ENCODE measurements at places on chromosomes 12 and 14.
A peak's percentile ranks its signal among the peaks of the same experiment; 100 is the strongest.

GRCh38 chr12:18551701-18552100 is 186.1 kb downstream of the PLCZ1 start:
- no peak for DNase-seq

- peak; percentile 14 for DNase-seq
Measured at GRCh38 chr12:31736472-31736871, 7.7 kb upstream of the AMN1 start.

GRCh38 chr12:124660851-124661250 is 93.4 kb upstream of the NCOR2 start:
- DNase-seq = no peak

DNA sequence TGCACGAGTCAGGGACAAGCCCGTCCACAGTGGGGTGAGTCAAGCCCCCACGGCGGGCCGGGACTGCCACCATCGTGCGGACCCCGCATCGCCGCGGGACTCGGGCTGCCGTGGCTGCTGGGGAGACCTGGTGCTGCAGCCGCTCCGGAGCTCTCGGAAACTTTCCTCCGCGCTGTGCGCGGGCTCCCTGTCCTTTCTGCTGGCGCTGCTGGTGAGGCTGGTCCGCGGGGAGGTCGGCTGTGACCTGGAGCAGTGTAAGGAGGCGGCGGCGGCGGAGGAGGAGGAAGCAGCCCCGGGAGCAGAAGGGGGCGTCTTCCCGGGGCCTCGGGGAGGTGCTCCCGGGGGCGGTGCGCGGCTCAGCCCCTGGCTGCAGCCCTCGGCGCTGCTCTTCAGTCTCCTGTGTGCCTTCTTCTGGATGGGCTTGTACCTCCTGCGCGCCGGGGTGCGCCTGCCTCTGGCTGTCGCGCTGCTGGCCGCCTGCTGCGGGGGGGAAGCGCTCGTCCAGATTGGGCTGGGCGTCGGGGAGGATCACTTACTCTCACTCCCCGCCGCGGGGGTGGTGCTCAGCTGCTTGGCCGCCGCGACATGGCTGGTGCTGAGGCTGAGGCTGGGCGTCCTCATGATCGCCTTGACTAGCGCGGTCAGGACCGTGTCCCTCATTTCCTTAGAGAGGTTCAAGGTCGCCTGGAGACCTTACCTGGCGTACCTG is 1.1 kb downstream of the PDE3A start:
- peak; percentile 39 for DNase-seq

DNA sequence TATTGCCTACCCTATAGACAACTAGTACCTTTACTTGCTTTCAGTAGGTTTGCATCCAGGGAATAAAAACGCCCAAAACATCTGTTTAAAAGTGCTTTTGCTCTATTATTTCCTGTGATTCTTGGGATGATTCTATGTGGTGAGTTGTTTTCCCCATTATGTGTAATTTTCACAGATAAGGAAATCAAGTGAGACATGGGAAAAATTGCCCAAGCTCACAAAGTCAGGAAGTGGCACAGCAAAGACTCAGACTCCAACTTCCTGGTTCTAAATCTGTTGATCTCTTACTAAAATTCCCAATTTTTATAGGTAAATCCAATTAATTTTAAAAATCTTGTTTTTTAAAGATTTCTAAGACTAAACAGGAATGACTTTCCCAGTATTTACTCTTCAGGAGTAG is 39.0 kb downstream of the NID2 start:
- no peak for DNase-seq

DNA sequence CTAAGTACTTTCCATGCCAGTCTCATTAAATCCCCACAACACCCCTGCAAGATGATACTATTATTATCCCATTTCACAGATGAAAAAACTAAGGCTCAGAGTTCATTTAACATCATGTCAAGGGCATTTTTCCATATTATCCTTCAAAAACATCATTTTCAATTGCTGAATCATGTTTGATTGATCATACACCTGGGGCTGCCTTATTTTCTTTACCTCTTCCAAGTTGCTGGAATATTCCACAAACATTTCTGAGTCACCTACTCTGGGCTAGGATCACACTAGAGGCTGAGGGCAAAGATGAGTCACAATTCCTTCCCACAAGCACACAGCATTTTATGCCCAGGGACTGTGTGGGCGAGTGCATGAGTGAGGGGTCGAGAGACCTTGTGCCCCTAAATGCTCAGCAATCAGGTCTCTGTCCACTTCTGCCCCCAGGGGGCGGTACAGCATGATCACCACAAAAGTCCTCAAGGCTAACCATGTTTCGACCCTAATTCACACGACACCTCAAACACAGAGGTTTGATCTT is 14.1 kb upstream of the TMEM119 start:
- DNase-seq = peak; percentile 67

DNA sequence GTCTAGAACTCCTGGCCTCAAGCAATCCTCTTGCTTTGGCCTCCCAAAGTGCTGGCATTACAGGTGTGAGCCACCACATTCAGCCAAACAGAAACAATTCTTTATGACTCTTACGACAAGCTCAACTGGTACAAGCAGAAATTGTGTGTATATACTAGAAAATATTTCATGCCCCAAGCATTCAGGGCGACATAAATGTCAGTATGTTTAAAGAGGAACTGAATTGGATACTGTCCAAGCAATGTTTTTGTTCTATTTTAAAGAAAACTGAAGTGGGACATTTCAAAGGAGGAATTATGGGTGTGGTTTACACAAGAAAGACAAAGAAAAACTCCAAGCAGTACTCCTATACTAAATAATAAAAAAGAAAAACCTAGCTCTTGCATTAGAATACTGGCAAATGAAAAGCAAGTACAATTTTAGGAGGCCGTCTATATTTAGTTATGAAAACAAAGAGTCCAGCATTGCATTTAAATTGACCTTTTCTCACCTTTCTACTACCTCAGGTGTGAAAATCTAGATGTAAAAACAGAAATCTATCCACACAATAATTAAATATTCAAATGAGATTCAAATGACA is 48.9 kb downstream of the PPP1R12A start:
- DNase-seq = no peak

- no peak for DNase-seq
Measured at GRCh38 chr12:125247477-125247876, 182.2 kb downstream of the AACS start.

DNA sequence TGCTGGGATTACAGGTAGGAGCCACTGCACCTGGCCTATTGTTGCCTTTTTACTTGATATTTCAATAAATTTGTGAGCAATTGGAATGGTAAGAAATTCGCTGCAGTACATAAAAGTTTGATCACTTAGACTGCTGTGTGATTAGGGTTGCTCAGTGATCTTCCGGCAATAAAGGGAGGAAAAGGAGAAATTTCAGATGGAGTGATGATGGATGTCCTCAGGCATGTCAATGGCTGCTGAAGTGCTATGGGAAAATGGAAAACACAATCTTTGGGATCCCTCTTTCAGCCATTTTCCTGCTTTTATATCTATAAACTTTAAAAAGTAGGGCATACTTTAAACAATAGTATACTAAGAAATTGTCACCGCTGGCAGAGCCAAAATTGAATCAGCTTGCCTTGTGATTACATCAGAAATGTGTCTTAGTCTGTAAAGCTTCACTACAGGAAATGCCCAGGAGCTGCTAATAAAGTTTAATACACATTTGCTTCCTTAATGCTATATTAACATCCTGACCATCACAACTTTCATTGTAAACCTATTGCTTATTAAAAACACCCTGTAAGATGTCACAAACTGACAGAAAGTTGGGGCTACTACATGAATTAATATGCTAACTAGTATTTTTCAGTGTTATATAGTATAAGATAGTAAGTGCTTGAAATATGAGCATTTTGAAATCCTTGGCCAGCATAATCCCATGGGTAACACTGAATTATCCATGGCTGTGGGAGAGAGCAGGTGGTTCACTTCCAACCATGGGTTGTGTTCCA is 13.7 kb upstream of the FBXL14 start:
- DNase-seq = no peak

DNA sequence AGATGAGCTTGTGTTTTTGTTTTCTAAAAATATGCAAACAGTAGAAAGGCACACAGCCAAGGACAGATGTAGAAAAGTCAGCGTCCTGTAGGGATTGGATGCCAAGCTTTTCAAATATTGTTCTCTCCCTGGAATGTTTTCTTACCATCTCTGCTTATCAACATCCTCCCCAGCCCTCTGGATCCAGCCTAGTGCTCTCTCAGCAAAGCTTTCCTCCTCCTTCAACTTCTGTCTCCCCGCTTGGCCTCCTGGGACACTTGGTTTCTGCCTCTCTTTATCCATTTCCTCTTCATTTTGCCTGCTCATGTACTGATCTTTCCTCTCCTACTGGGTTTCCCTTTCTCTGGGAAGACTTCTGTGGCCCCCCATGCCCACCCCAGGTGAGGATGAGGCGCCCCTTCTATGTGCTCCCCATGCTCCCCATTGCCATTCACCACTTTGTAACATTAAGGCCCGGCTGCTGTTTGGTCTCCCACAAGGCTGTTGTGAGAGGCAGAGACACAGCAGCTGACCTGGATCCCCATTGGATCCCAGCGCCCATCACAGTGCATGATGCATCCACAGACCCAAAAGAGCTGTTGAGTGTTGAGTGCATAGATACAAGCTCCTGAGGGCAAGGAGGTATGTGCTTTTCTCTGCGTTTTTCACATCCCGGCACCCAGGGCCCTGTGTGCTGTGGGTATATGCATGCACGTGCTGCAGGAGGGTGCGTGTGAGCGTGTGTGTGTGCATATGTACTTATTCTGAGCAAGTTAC is 38.2 kb downstream of the EVL start:
- no peak for DNase-seq

DNA sequence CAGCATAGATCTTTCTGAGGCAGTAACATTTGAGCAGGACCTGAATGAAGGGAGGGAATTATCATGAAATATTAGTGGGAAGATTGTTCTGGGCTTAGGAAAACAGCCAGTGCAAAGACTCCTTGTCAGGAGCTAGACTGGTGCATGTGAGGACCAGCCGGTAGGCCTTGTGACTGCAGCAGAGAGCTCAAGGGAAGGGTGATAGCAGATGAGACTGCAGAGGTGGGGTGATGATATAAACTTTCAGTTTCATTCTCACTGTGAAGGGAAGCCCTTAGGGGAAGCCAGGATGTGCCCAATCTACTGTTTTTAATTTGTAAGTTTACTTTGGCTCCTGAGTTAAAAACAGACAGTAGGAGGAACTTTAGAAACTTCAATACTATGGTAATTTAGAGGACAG is 12.4 kb downstream of the IL22 start:
- peak; percentile 23 for DNase-seq

- DNase-seq = no peak
Measured at GRCh38 chr12:3732901-3733300, 20.0 kb downstream of the CRACR2A start.

GRCh38 chr12:67457778-67458665 is 188.9 kb downstream of the CAND1 start:
- no peak for DNase-seq

DNA sequence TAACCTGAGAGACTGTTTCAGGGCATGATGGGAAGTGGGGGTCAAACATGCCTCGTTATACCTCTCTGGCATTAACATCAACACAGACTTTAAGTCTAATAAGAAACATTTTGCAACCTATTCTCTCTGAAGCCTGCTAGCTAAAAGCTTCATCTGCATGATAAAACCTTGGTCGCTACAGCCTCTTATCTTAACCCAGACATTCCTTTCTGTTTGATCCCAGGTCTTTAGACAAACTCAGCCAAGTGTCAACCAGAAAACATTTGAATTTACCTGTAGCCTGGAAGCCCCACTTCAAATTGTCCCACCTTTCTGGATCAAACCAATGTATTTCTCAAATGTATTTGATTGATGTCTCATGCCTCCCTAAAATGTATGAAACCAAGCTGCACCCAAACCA is 9.1 kb downstream of the PPP2R3C start:
- DNase-seq = no peak

DNA sequence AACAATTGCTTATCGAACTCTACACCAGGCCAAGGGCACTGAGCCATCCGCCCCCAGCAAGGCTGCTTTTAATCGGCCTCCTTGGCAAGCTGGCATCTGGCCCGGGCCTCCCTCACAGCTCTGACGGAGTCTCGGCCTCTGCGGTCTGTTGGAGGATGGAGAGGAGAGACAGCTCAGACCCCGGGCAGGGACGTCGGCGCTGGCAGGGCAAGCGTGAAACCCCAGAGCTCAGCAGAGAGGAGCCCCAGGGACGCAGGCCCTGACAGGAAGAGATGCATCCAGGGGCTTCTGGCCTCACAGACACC is 17.5 kb downstream of the CAMKK2 start:
- peak; percentile 83 for DNase-seq

GRCh38 chr14:64673748-64674147 is 30.5 kb upstream of the PLEKHG3 start:
- DNase-seq = no peak

- DNase-seq = peak; percentile 42
Measured at GRCh38 chr12:11228296-11228879, 41.1 kb downstream of the PRB3 start.

GRCh38 chr12:95218150-95219133 is 835 bp downstream of the VEZT start:
- peak; percentile 77 for DNase-seq

DNA sequence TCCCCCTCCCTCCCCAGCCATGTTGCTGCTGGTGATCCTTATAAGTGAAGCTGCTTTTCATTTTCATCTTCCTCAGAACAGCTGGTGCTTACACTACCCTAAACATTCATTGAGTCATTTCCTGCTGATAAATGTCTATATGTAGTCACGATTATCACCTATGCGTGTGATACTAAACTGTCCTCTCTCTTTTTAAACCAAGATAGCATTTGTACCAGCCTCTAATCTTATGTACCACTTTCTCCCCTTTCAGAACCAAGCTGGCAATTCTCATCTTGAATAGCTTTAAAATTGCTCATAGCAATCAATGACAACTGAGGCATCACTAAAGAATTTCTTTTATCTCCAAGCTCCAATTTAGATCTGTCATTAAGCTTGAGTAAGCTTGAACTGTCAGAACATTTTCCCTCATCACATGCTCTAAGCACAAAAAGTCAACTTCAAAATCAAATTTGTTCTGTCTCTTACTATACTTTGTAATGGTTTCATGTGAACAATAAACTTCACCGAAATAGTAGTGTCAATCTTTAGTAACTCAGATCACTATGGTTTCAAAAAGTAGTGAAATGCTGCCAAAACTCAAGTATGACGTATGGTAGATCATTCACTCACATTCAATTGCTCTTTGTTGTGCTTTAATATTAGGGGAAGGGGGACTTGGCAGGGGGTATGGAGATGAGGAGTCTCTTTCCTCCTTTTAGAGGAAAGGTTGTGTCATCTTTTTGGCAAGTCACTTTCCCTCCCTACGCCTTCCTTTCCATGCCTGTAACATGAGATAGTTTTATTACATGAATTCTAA is 178.1 kb upstream of the NOVA1 start:
- peak; percentile 3 for DNase-seq

GRCh38 chr12:28355161-28355560 is 164.9 kb downstream of the CCDC91 start:
- no peak for DNase-seq

DNA sequence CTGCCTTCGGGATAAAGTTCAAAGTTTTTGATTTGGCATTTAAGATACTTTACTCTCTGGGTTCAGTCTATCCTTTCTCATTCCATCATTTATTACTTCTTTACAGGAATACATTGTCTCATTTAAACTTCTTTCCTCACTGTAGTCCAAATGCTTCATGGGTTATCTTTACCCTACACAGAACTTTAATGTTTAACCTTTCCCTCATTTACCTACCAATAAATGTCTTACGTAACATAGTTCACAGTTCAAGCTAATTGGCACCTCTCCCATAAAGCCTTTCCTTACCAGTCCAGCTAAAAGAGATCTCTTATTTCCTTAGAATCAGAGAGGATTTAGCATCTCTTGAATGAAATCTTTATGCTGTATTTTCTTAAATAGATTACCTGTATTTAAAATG is 476.3 kb upstream of the SEL1L start:
- DNase-seq = no peak

Measured in AG08396 (cell line).